ENCODE measurements at places on chromosomes 3 and 15. TPM values are rescaled to one million over a fixed set of nuclear protein-coding genes. Genes with fewer than 3 reads are reported as not detected.

Gene CAMK2N2
- not detected for total RNA-seq

Gene SPINT1
- total RNA-seq = 2.7 TPM

- no peak for DNase-seq
Measured at GRCh38 chr15:96703091-96703490, 372.6 kb downstream of the NR2F2 start.

Gene TGM5
- total RNA-seq = 0.45 TPM

Gene OIP5
- total RNA-seq = not detected

GRCh38 chr3:33008282-33008681 lies 56.8 kb downstream of the CCR4 start:
- no peak for DNase-seq

- DNase-seq = no peak
Measured at GRCh38 chr3:182565916-182566796, 227.1 kb upstream of the ATP11B start.

Gene GOLGA8T
- not detected for total RNA-seq

DNA sequence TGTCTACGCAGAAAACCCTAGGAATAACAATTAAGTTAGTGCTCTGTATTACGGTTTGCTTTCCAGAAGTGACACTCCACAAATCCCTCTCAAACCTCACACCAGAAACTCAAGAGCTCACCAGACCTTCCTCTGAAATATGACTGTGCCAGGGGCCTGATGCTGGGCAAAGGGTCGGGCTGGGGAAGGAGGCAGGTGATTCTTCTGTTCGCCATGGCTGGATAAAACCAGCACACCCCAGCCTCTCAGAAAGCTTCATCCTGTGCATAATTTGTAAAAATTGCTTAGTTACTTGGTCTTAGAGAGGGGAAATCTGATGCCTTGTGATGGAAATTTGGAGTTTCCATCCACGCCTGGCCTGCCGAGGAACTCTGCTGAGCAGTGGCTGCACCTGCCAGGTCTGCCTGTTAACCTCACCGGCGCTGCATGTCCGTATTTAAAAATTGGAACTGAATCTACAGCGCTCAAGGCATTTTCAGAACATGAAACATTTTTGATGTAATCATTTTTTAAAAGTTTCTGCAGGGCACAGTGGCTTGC lies 22.7 kb upstream of the ATP1B3 start:
- DNase-seq = no peak

Gene SLC12A8
- 2.3 TPM for total RNA-seq

Gene MYEF2
- total RNA-seq = 11.0 TPM

- DNase-seq = no peak
Measured at GRCh38 chr15:71357321-71357732, 242.1 kb downstream of the THSD4 start.

GRCh38 chr3:51275111-51275805 lies 109.8 kb upstream of the MANF start:
- no peak for DNase-seq

DNA sequence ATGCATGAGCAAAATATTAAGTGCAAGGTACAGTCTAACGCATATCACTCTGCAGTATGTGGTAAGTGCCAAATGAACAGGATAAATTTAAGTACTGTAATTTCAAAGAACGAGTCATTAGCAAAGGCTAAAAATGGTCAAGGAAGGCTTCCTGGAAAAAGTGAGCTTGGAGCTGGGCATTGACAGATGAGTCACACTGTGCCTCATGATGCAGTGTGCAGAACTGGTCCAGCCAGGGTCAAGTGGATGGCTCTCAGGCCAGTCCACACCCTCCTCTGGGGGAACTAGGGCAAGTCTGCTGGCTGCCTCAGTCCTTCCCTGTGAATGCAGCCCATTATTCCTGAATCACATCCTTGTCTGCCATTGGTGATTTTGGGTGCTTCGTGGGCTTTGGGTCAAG lies 76.3 kb downstream of the CACNA1D start:
- DNase-seq = no peak

Gene STT3B
- 80.7 TPM for total RNA-seq

GRCh38 chr3:32238453-32239306 lies at the start of gene CMTM8:
CMTM8 (plus strand) TSS chr3:32238680; CDS start chr3:32238973, 293 bp downstream.
- no peak for DNase-seq

GRCh38 chr3:122956693-122957455 lies 70.7 kb downstream of the SEMA5B start:
- no peak for DNase-seq

DNA sequence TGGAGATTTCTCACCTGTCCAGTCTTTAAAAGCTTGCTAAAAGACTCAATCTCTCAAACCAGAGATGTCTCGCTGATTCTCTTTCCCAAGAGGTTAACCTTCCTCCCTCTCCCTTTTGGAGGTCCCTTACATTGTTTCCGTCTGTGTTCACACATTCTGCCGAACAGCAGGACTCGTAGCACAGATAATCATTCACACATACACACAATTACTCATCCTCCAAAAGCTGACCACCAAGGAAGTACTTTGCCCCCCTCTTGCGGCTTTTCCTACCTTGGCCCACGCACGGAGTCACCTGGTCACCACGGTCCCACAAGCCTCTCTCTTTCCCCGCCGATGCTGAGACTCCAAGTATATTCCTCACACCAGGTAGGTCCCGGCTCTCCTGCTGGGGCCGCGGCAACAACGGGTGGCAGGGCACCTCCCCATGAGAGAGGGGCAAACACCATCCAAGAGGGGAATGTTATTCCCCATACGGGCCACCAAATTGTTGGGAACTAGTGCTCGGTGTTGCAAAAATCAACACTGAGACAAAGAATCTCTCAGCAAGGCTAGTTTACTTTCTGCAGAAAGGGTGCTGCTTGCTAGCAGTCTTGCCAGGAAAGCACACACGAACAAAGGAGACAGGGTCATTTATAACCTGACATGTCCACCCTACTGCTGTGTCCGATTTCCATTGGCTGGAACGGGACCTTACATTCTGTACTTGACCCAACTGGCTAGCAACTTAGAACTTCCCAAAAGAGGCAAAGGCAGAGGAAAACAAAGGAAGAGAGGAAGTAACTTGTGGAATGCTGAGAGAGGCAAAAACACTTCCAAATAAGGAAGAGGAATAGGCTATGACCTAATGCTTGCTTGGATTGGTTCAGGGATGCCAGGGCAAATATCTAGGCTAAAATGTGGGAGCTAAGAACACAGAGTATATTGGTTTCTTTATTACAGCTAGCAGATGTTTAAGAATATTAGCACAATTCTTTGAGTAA lies 102.1 kb upstream of the NECTIN3 start:
- no peak for DNase-seq

Gene LEKR1
- total RNA-seq = 1.2 TPM

DNA sequence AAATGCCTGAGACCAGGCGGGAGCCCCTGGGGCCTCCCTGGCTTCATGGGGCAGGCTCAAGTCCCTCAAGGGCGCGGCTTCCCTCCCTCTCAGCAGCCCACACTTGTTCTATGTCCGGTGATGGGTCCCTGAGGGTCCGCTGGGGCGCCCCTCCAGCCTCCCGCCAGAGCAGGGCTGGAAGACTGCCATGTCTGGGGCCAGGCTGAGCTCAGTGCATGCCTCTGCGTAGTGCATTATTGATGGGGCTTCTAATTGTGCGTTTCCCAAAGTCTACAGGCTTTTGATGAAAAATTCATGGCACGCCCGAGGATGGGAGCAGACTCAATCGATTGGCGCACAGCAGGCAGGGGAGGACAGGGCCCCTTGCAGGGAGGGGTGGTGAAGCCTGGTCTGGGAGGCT lies 51.3 kb downstream of the CYP11A1 start:
- no peak for DNase-seq

DNA sequence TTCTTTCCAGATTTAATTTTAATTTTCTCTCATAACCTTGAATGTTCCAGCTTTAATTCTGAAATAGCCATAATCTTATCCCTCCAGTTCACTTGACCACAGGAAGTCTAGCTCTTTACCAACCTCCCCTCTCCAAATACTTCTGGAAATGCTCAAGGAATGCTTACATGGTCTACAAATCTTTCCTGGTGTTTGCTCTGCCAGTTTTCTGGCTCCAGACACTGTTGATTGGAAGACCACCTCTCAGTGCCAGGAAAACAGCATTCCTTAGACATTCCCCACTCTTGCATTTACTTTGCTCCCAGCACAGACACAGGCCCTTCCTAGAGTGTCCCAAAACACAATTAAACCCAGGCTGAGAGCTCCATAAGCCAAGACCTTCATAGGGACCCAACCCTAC lies 98.6 kb downstream of the MESD start:
- DNase-seq = no peak

- DNase-seq = no peak
Measured at GRCh38 chr3:132343018-132343612, 25.9 kb downstream of the ACP3 start.

DNA sequence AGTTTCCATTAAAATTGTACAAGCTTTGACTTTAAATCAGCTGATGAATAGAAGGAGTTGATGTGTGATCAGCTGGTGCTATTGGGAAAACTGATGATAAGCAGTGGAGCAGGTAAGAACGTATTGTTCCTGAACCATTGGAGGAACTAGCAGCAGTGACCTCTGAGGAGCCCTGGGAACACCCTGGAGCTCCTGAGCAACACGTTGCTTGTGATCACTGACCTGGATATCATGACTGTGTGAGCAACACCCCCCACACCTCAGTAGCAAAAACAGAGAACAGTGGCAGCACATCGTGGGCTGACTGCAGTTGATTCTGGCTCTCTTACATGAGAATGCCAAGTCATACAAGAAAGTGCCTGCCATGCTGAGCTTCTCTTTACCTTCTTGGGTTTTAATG lies 72.9 kb downstream of the BLM start:
- no peak for DNase-seq

GRCh38 chr15:94666553-94666952 lies 435.2 kb downstream of the MCTP2 start:
- DNase-seq = no peak

DNA sequence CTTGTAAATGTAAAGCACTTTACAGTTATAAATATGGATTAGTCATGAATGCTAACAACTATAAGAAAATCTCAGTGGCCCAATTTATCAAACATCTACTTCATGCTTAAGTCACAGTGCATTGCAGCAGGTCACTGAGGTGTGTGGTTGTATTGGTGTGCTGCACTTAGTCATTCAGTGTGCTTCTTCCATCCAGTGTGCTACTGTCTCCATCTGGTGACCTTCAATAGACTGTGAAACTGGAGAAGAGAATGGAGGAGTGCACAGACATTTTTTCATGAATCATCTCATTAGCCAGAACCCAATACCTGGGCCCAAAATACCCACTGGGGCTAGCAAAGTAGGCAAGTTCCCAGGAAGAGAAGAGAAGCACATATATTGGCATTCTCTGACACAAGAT lies 199.6 kb downstream of the SHOX2 start:
- no peak for DNase-seq

- no peak for DNase-seq
Measured at GRCh38 chr3:43794776-43795175, 104.0 kb downstream of the ABHD5 start.

Gene PML
- total RNA-seq = 92.3 TPM

GRCh38 chr3:99394831-99395778 lies 243.3 kb upstream of the COL8A1 start:
- no peak for DNase-seq
